ENCODE measurements at places on chromosomes 7 and 10.

- peak; percentile 8 for DNase-seq
These were observed 120.0 kb downstream of the PDE1C start for GRCh38 chr7:31950091-31950755.

GRCh38 chr10:71632896-71633600, 86.5 kb downstream of the C10orf105 start:
- no peak for DNase-seq

DNA sequence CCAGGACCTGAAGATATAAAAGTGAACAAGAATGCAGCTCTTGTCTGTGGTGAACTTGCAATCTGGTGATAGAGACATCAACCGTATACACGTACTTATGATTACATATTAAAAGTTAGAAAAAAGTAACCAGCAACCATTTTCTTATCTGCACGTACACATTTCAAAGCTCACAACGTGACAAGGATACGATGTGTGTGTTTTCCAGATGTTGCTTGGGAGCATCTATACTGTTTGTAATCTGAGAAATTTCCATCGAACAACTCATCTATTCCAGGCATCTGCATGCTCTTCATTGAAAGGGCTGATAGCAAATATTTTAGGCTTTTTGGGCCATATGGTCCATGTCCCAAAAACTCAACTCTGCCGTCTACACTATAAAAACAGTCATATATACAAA, 23.3 kb downstream of the MALRD1 start:
- DNase-seq = no peak

DNA sequence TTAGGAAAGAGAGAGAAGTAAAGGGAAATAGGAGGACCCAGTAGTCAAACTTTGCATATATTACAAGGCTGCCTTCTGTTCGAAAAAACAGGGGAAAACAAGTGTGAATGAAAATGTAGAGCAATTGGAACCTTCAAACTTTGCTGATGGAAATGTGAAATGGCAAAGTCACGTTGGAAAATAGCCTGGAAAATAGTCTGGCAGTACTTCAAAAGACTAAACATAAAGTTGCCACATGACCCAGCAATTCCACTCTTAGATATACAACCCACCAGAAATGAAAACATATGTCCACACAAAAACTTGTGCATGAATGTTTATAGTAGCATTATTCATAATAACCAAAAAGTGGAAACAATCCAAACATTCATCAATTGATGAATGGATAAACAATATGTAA, 78.6 kb upstream of the IFRD1 start:
- no peak for DNase-seq

DNA sequence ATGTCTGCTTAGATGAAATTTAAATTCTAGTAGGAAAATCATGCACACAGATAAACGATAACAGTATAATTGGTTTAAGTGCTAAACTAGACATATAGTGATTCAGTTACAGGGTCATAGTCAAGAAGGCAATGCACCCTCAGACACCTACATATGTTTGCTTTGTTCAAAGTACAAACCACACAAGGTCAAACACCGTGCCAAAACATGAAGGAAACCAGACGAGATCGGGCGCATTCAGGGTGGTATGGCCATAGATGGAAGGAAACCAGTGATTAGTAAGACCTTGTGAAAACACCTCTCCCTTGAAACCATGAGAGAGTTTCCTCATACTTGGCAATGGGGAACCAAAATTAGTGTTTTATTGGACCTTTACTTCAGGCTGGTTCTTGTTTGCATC, 906.9 kb downstream of the PCDH15 start:
- DNase-seq = no peak

GRCh38 chr10:3803927-3804741, 19.1 kb upstream of the KLF6 start:
- no peak for DNase-seq

DNA sequence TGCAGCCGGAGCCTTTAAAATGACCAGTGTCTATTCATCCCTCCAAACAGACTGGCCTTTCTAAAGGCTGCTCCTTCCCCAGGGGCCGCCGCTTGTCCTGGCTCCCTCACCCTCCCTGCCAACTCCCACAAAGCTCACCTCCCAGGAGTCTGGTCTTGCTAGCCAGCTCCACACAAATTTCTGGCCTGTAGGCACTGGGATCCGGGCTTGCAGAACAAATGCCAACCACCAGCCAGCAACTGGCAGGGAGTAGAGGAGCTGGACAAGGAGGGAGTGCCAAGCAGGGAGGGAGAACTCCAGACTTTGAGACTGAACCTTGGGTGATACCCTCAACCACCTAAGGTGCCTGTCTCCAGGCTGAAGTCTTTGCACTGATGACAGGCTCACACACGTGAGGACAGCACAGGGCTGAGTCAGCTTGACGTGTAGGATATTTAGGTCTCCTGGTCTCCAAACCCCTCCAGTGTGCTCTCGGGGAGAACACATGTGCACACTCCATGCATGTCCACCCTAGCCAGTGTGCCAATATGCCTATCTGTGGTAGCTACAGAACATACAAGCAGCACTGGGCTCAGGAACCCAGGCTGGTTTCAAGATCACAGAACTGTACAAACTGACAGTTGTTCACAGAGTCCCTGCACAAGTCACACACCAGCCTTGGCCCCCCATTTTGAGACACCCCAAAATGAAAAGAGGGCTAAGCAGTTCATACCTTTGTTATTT, 6.0 kb downstream of the PAX2 start:
- DNase-seq = no peak

GRCh38 chr10:47277352-47278151, 22.4 kb upstream of the GDF10 start:
- no peak for DNase-seq

GRCh38 chr7:7675686-7676085, 35.1 kb downstream of the UMAD1 start:
- no peak for DNase-seq

- no peak for DNase-seq
These were observed 172.6 kb downstream of the SKIDA1 start for GRCh38 chr10:21352886-21353285.

DNA sequence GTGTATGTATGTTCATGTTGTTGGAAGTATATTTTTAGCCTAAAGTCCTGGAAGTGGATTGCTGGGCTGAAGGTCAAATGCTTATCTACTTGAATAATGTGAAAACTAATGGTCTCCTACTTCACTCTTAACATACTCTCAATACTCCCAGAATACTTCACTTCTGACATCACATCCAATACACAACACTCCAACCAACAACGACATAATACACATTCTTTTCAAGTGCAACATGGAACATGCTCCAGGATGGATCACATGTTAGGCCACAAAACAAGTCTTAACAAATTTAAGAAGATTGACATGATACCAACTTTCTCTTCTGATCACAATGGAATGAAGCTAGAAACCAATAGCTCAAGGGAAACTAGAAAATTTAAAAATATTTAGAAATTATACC, 126.9 kb upstream of the ADCY1 start:
- DNase-seq = no peak

- no peak for DNase-seq
These were observed 133.9 kb downstream of the AASS start for GRCh38 chr7:122010116-122010515.

DNA sequence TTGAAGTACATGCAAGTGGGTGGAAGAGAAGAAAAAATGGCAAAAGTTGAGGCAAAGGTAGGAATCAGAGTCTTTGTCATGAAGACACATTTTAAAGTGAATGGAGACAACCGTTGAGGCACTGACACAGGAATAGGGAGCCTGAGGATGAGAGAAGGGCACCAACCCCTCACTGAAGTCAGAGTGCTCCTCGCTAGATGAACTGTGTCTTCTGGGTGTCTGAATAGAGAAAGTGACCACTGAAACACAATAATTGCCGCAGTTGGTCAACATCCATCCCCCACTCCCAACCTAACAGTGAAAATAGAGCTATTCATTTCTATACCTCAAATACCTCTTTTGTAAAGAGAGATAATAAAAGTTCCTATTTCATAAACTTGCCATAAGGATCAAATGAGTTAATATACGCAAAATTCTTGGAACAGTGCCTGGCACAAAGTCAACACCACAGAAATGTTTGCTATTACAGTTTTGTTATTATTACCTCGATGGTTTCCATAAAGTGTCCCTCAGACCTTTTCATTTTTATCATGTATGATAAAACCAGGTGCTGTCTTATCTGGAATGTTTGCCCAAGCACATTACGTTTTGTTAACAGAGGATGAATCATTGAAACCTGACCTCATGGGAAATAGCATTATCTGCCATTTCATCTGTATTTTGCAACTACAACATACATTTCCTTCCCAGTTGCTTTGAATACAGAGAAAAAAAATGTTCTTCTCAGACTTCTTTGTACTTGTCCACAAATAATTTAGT, 61.8 kb upstream of the SP4 start:
- DNase-seq = no peak

DNA sequence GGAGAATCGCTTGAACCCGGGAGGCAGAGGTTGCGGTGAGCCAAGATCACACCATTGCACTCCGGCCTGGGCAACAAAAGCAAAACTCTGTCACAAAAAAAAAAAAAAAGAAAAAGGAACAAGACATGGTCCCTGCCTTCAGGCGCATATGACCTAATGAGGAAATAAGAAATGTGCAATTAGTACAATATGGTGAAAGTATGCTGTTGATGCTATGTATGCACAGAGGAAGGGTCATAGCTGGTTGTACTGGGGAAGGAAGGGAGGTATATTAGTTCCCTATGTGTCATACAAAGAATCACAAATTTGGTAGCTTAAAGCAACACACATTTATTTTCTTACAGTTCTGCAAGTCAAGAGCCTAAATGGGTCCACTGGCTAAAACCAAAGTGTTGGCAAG, 97.8 kb upstream of the MPP7 start:
- no peak for DNase-seq

DNA sequence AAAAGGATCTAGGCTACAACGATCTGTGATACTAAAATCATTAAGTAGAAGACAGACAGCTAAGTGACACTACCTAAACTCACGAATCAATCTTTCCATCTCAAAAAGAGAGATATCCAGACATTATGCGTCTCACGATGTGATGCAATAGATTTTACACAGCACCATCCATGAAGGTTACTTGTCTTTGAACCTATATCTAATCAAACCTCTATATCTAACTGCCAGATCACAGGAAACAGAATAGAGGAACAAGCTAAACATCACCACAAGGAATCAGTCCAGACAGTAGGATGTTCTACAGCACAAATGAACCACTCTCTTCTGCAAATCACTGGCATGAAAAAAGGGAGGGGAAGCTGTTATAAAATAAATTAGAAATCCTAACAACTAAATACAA, 4.1 kb downstream of the RAPGEF5 start:
- DNase-seq = no peak
